Substantia nigra (tissue), 51 donors: ENCODE measurements at places on chromosomes 6 and 20.
A peak's percentile ranks its signal among the peaks of the same experiment; 100 is the strongest.

DNA sequence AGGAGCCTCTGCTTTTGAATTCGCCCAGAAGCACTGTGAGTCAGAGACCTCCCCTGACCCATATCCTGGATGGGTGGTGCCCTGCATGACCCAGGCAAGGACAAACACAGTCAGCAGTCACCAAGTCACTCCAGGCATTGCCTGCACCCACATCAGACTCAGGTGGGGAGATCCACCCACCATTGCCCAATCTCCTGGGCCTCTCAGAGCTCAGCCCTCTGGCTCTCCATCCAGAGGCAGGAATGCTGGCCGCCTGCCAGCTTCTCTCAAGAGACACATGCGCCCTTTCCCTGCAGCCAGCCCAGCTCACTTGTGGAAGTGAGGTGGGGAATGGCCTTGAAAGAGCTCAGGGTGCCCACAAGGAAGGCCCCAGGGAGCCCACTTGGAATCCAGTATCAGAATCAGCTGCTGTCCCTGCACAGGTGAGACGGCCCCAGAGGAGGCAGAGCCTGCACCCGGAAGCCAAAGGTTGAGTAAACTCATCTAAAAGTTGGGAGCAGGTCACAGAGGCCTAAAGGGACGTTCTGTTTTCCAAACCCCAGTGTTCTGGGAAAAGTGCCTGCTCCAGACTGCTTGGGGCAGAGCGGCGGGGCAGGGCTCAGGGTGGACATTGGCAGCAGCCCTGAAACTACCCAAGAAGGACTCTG lies 129.8 kb downstream of the PREX1 start:
- peak; percentile 48 for DNase-seq

DNA sequence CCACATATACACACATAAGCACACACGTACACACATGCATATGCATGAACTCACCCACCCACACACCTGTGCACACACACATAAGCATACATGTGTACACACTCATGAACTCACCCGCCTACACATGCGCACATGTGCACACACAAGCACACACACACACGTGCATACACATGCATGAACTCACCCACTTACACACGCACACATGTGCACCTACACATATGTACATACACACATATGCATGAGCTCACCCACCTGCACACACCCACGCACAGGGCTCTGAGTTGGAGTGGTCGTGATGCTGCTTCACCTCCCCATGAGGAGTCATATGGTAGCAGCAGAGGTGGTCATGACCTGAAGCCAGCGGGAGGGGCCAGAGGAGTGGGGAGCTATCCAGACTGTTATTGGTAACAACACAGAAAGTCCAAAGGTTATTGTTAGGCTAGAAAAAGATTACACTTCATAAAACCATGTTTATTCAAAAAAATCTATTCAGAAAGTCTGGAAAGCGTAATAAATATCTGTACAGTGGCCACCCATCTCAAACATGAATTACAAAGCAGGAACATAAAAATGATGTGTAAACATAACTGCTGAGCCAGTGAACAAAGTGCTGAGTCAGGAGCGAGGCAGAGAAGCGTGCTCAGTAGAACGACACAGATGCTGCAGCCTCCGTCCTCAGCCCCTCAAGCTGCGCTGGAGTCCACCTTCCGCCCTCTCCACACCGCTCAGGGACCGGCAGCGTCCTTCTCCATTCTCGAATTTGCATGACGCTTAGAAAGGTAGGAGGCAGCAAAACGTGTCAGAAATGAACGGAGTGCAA lies 26.4 kb upstream of the MPC1 start:
- DNase-seq: no peak

- DNase-seq: no peak
Observed at GRCh38 chr6:16248271-16248853, 10.0 kb downstream of the GMPR start.

GRCh38 chr20:62666736-62667529 lies 24.6 kb downstream of the SLCO4A1 start:
- no peak for DNase-seq

DNA sequence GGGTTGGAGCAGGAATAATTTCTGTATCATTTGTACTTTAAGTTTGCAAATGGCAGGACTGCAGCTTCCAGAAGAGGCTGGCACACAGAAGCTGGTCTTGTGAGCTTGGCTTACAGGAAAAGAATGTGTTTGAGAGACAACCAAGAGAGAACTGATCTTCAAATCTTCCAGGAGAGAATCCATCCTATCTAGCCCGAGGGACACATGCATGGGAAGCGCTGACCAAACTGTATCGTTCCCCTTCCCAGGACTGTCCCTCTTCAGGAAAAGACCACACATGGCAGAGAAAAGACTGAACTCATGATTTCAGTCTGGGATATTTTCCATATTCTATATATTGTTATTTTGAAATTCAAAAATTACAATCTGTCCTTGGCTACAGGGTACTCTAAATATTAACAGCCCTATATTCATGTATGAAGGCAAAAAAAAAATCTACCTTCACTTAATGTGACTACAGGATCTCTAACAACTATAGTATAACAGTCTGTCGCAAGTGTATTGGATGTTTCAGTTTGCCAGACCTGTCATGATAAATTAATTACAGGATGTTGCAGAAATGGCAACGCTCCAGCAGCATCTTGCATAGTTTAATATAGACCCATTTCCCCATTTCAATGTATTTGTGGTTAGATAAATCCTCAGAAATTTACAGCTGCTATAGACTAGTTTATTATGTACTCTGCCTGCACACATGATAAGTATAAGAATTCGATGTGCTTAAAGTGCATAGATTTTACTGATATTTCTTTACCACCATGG lies 99.4 kb downstream of the MYB start:
- no peak for DNase-seq

DNA sequence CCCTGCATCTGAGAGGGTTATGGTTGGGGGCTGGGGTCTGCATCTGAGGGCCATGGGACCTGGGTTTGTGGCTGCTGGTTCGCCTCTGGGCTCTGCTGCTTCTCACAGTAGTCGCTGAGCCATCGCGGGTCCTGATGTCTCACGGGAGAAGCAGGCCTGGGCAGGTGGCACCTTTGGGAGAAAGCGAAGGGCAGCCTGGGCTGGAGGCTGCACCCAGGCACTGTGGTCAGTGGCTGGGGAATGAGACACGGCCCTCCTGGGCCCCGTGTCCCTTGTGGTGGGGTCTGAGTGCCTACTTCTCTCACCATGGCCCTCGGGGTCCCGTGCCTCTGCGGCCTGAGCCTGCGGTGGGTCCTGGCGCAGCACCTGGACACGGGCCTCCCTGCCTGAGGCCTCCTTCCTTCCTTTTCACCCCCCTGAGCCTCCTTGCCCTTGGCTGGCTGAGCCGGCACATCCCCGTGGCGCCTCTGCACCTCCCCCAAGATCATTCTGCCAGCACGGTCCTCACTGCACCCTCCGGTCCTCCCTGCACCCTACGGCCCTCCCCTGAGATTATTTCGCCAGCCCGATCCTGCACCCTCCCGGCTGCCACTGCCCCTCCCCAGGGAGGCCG lies 206.0 kb downstream of the ERMARD start:
- no peak for DNase-seq

GRCh38 chr20:43972692-43973091 lies 58.0 kb downstream of the TOX2 start:
- no peak for DNase-seq

DNA sequence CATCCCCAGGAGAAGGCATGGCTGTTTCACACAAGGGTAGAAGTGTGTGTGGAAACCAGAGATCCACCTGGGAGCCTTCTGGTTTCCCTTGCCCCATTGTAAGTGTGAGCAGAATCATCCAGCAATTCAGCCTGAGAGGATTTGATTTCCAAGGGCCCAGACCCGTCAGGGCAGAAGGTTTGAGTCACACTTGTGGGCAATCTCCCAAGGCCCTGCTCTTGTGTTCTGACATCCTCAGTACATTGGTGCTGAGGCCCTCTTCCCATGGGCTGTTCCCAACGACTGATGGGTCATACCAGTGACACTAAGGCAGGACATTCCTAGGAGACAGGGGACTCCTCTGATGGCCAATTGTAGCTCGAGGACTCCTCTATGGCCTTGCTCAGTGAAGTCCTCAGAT lies 58.2 kb upstream of the POLR1H start:
- DNase-seq: no peak

DNA sequence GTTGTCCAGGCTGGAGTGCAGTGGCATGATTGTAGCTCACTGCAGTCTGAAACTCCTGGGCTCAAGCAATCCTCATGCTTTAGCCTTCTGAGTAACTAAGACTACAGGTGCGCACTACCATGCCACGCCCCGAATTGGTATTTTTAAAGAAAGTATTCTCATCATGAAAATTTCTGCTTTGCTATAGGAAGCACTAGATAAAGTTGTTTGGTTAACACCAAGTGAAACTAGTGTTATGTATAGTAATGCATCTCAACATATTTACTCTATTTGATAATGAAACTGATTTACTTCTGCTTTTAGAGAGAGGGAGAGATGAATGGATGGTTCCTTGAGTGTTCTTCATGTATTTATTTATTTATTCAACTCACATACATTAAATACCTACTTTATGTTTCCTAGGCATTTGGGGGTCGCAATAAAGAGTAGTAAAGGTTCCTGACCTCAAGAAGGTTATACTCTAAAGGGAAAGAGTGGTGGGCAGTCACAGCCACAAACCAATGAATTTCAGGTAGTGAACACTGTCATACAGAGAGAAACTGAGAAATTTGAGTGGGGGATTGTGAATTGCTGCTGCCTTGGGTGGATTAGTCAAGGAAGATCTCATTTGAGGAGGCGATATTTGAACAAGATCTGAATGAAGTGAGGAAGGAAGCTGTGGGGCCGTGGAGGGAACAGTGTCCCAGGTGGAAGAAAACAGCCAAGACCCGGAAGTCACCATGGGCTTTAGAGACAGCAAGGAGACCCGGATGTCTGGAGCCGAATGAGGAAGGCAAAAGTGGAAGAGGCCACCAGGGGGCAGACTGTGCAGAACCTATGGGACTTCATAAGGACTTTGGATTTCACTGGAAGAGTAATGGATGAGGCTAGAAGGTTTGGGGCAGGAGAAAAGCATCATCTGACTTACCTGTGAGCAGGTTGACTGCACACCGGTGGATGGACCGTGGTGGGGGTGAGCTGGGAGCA lies 185.6 kb downstream of the TSHZ2 start:
- DNase-seq: peak; percentile 12

DNA sequence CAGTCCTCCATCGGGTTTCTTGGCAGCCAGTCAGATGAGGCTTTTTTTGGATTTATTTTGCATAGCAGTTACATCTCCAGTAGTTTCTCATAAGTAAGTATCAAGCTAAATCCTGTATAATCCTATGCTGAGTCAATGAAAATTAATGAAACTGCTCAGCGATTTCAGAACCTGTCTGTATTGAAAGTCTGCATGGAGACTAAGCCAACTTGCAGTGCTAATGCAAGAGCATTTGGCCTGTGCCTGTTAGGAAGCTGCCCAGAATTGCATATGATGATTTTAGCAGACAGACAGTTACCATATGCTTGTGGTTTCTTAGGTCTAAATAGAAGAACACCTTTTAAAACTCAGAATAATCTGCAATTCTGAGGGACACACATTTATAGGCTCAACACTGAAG lies 25.2 kb upstream of the LRRN4 start:
- DNase-seq: peak; percentile 5

- DNase-seq: no peak
Observed at GRCh38 chr6:118469468-118469867, 78.6 kb upstream of the PLN start.
